SJSA1 (cell line): ENCODE measurements at places on chromosomes 3 and 15.

- H3K36me3 ChIP-seq = no peaks in the 10 kb centered on the region
- no peak overlapping the region for H3K4me3 ChIP-seq
- DNase-seq = no peak
- no peak overlapping the region for H3K27ac ChIP-seq
- H3K4me1 ChIP-seq = no peaks in the 10 kb centered on the region
These were observed 262.5 kb downstream of the CGGBP1 start for GRCh38 chr3:87796137-87796842.

- H3K4me1 ChIP-seq = peaks cover 8% of the 10 kb centered on the region
- peak overlapping the region; percentile 77 for H3K27ac ChIP-seq
- peak; percentile 71 for DNase-seq
- H3K36me3 ChIP-seq = peaks cover 22% of the 10 kb centered on the region
- H3K27me3 ChIP-seq = no peaks in the 10 kb centered on the region
These were observed 631 bp downstream of the NKTR start for GRCh38 chr3:42600958-42601675.

DNA sequence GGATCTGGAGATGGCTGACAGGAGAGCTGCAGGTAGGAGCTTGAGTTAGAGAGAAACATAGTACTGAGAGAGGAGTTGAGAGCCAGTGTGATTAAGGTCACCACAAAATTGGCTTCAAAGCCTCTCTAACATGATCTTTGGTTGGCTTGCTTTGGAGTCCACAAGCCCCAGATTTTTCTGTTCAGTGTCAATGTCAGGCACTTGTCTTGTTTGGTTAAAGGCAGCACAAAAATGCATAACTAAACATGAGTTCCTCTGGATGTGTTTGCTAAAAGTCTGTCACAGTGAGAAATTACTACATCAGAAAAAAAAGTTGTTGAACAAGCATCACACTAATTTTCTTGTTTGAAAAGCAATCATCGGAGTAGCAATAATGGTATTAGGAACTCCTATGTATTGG lies 440.5 kb downstream of the NTRK3 start:
- no peaks in the 10 kb centered on the region for H3K36me3 ChIP-seq
- peak overlapping the region; percentile 38 for H3K27ac ChIP-seq
- DNase-seq = no peak
- no peaks in the 10 kb centered on the region for H3K27me3 ChIP-seq
- no peak overlapping the region for H3K4me3 ChIP-seq

GRCh38 chr3:187027531-187028278 lies 97.4 kb downstream of the ST6GAL1 start:
- no peaks in the 10 kb centered on the region for H3K36me3 ChIP-seq
- H3K4me3 ChIP-seq = no peak overlapping the region
- no peak overlapping the region for H3K27ac ChIP-seq
- no peak for DNase-seq
- no peaks in the 10 kb centered on the region for H3K27me3 ChIP-seq
- H3K4me1 ChIP-seq = no peaks in the 10 kb centered on the region

GRCh38 chr15:86905625-86906256 lies 826.1 kb downstream of the AGBL1 start:
- H3K4me3 ChIP-seq = no peak overlapping the region
- DNase-seq = no peak
- no peaks in the 10 kb centered on the region for H3K4me1 ChIP-seq
- H3K27ac ChIP-seq = no peak overlapping the region
- H3K27me3 ChIP-seq = no peaks in the 10 kb centered on the region
- H3K36me3 ChIP-seq = no peaks in the 10 kb centered on the region

GRCh38 chr3:30340500-30340899 lies 265.9 kb upstream of the TGFBR2 start:
- H3K27ac ChIP-seq = no peak overlapping the region
- no peak for DNase-seq
- no peaks in the 10 kb centered on the region for H3K36me3 ChIP-seq
- H3K4me3 ChIP-seq = no peak overlapping the region
- H3K4me1 ChIP-seq = peaks cover 38% of the 10 kb centered on the region

- H3K4me3 ChIP-seq = no peak overlapping the region
- H3K4me1 ChIP-seq = 0 out of 2 replicates have a peak, but pooled peaks cover 3% of the 10 kb centered on the region
- H3K36me3 ChIP-seq = no peaks in the 10 kb centered on the region; the same call in 1 of the 2 replicates
- no peak overlapping the region for H3K27ac ChIP-seq
These were observed 161.6 kb downstream of the TCF12 start for GRCh38 chr15:57079931-57080620.
